ENCODE measurements at places on chromosomes 4 and X. TPM values are rescaled to one million over a fixed set of nuclear protein-coding genes. Genes with fewer than 3 reads are reported as not detected.

Gene TLR7
- 3.6 TPM for total RNA-seq

Gene KLHL13
- 2.9 TPM for total RNA-seq

Gene GAGE12G
- not detected for total RNA-seq

Gene CYLC1
- total RNA-seq = not detected

Gene S100G
- total RNA-seq = not detected

Gene TRIM61
- total RNA-seq = 0.70 TPM

DNA sequence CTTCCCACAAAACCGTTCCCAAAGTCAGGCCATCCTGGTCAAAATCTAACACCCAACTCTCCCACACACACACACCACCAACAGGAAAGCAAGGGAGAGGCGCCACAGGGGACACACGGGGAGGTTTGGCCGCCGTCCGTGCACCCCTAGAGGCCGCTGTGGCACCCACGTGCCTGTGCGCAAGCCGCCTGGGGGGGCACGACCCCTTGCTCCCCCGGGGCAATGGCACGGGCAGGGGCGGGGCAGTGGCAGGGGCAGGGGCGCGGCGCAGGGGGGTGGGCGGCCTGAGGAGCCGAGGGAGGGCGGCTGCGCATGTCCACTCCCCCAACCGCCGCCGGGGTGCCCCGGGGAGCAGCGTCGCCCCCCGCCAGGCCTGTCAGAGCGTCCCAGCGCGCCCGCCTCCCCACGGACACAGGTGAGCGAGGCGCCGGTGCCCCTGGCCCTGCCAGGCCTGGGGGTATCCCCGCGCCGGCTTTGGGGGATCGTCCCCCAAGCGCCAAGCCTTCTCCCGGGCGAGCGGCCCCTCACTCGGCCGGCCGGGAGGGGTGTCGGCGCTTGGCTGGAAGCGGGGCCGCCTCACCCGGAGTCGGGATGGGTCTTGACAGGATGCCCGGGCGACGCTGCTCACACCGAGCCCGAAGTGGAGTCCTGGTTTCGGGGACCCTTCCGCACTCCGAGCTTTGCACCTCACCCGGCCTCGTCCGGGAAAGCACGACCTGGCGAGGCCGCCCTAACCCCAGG lies at the start of gene ERAS:
Gene ERAS (plus strand): TSS at position 379 of the 741 bp plus-strand sequence. CDS start 2,611 bp downstream, outside the sequence.
- DNase-seq = no peak

DNA sequence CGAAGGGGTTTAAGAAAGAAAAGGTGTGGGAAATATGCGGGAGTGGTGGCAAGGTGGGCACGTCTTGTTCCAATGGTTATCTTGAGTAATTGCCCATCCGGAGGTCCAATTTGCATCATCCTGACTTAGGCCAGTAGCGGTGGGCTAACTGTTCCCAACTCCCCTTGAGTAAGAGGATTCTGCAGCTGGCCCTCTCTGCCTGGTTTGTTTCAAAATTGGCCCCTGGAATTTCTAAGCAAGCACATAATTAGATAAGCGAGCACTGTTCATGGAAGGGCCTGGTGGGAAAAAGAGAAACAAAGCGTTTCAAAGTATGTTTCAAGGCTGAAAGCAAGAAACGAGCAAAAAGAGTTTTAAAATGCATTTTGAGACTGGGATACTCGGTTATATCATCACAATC lies 198.2 kb downstream of the CEP135 start:
- DNase-seq = no peak

- DNase-seq = no peak
Measured at GRCh38 chrX:47649781-47650163, 591 bp downstream of the ELK1 start.

- no peak for DNase-seq
Measured at GRCh38 chr4:177385576-177386277, 56.5 kb downstream of the AGA start.

DNA sequence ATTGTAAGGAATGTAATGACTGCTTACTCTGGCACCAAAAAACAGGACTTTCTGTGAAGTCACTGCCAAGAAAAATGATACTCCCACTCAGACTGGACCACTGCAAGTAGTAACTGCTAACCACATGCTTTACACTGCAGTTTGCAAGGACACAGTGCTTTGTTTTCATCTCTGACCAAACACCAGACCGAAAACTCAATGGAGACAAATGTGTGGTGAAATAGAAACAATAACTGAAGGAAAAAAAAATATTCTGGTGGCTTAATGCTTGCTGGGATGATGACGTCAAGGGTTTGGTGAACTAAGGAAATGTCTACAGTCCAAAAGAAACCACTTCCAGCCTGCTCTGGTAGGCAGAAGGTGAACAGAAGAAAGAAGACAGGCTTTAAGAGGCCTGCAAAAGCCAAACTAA lies 13.2 kb downstream of the GPC4 start:
- no peak for DNase-seq

DNA sequence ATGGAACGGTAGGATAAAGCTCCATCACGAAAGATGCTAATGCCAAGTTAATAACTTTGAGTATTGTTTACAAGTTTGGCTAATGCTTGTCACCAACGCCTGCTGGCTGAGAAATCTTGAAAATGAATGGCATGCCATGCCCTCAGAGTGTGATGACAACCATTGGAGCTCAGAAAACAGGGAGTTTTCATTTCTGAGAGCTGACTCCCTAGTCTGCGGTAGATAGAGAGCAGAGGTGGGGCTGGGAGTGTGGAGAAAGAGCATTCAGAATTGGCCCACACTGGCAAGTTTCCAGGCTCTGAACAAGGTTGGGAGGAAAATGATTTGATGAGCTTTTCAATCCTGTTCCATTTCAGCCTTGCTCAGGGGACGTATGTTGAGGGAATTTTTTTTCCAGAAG lies 183.9 kb downstream of the CPEB2 start:
- DNase-seq = no peak

DNA sequence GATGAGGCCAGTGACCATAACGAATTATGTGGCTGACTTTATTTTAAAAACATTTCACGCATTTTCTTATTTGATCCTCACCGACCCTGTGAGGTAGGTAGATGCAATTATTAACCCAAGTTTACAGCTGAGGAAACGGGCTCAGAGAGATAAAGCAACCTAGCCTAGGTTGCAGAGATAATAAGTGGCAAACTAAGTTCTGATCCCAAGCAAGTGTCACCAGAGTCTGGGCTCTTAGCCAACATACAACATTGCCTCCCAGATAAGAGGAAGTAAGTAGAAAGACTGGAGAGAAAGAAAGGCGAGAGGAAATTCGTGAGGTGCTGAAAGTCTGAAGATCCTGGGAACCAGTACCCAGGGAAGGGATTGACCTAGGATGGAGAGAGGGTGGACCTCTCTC lies 77.4 kb upstream of the GPR50 start:
- no peak for DNase-seq

DNA sequence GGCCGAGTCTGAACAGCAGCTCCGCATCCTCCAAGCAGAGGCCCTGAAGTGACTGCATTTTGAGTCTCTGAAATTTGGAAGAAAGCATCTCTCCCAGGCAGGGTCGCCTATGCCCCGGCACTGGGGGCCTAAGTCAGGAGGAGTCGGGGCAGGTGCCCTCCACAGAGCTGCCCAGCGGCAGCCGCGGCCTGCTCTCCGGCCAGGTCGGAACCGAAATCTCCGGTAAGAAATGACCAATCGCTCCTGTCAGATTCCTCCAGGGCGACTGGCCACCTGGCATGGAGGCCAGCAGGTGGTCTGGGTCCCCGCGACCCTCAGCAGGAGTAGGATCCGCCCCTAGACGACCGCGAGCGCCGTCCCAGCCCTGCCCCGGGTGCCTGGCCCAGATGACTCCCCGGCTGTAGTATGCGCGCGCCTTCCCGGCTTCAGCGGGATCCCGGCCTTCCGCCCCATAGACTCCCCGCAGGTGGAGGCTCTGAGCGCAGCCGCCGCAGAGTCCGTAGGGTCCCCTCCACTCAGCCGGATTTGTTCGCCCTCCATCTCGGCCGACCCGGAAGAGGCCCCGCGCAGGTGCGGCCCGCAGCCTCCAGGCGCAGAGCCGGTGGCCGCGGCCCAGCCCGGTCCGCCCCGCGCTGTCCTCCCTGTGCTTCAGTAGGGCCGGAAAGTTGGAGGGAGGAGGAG lies 1.5 kb downstream of the NKX1-1 start:
- DNase-seq = no peak

GRCh38 chr4:176708771-176709311 lies 83.9 kb downstream of the VEGFC start:
- no peak for DNase-seq
